ENCODE measurements at places on chromosomes 6 and 20. TPM values are rescaled to one million over a fixed set of nuclear protein-coding genes. Genes with fewer than 3 reads are reported as not detected.

The CUL9 gene
- 15.2 TPM for total RNA-seq

The AVP gene
- not detected for total RNA-seq

The SUN5 gene
- total RNA-seq: not detected

The PABPC1L gene
- total RNA-seq: 83.5 TPM

- DNase-seq: no peak
Observed at GRCh38 chr6:137715589-137716045, 151.4 kb upstream of the TNFAIP3 start.

GRCh38 chr6:35833536-35833935 lies 28.4 kb downstream of the LHFPL5 start:
- no peak for DNase-seq

DNA sequence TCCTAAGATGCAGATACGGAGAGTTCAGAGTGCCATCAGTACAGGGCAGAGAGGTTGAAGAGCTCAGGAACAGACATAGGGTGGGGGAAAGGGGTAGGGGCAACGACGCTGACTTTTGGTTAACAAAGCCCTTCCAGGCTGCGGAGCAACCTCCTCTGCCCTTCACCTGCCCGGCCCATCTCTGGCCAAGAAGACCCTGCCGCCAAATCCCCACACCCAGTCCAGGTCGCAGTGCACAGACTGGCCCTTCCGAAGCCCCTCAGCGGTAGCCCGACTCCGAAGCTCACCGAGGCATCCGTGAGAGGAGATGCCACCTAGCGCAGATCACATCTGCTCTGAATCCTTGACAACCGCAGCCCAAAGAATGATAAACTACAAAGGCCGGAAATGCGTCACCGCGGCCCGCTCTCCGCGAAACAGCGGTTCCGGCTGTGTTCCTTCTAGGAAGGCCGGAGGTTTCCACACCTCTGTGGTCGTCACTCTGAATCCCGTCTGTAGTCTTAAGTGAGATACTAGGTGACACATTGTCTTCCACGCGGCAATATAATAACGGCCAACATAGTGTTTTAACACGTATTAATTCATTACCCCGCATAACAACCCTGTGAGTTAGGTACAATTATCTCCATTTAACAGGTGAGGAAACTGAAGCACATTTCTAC lies at the start of gene ZSCAN23:
Gene ZSCAN23, minus strand, starts transcription at position 380 of the 662 bp plus-strand sequence. CDS start 7,225 bp downstream, outside the sequence.
- peak; percentile 90 for DNase-seq

The C20orf141 gene
- total RNA-seq: not detected

The MPIG6B gene
- total RNA-seq: not detected

The PMEPA1 gene
- total RNA-seq: 35.7 TPM

- no peak for DNase-seq
Observed at GRCh38 chr6:27810768-27811450, 101.3 kb downstream of the OR2B2 start.

DNA sequence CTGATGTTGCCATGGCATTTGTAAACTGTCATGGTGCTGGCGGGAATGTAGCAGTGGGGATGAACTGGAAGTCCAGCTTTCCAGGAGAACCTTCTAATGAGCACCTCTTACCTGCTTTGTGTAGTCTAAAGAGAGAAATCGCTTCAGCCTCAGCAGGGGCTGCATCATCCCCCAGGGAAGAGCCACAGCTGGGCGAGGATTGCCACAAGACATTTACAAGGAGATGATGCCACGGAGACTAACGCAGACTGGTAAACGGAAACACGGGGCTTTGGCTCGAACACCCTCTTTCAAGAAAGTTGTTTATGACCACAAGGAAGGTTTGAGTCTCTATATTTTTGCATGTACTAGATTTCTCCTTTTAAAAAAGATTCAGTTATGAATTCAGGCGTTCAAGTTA lies 72.9 kb downstream of the CDH26 start:
- DNase-seq: no peak

- DNase-seq: no peak
Observed at GRCh38 chr6:31186052-31186734, 15.7 kb upstream of the POU5F1 start.

DNA sequence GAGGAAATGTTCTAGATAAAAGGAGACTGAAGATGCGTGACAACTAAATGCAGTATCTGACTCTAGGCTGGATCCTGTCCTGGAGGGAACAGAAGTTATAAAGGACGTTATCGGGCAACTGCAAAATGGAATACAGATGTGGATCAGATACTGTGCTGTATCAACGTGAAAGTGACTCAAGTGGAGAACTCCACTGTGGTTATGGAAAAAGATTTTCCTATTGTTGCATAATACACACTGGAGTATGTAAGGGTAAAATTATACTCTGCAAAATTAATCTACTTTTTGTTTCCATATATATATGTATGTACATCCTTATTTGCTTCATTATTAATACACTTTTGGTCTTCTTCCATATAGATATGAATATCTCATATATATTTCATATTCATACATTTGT lies 654.0 kb downstream of the QKI start:
- no peak for DNase-seq

The AGPAT4 gene
- 19.5 TPM for total RNA-seq

- peak; percentile 83 for DNase-seq
Observed at GRCh38 chr20:58209652-58210397, 18.6 kb downstream of the ANKRD60 start.

DNA sequence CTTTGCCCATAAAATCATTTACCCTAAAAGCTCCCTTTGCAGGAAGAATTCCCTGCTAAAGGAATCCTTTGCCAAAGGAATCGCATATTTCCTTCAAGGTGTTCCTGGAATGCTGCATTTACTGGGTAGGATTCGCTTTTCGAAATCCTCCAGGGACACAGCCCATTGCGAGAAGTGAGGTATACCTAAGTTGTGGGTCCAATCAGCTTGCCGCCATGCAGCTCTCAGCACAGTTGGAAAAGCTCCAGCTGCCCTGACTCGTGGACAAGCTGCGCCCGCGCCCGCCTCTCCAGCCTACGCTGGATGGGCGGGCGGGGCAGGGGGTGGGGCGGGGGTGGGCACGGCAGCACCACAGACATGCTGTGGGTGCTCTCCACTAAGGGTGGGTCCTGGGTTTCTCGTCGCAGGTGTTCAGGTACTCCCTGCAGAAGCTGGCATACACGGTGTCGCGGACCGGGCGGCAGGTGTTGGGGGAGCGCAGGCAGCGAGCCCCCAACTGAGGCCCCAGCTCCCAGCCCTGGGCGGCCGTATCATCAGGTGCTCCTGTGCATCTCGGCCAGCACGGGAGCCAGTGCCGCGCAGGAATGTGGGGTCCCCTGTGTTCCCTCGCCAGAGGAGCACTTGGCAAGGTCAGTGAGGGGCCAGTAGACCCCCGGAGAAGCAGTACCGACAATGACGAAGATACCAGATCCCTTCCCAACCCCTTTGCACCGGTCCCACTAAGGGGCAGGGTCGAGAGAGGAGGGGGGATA lies 1.4 kb downstream of the NNAT start:
- DNase-seq: peak; percentile 69

The APCDD1L gene
- 1.1 TPM for total RNA-seq
